ENCODE measurements at places on chromosomes 2 and 18.

DNA sequence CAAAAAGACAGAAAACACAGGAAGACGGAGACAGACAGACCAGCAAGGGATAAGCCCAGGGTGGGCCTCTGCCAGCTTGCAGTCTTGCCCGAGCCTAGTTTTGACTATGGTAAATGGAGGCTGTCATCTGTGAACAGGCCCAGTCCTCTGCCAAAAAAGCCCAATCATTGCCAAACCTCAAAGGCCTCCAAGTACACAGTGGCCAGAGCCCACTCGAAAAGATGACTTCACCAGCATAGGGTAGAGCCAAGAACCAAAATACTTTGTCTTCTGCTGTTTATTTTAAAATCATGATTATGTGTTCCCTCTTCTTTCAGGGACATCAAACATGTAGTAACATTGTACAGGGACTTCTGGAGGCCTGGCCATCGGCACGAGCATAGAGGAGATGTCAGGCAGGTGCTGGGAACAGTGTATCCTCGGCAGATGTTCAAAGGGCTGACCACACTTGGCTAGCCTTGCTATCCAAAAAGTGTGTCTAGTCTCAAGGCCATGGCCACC lies 66.0 kb downstream of the TTC32 start:
- DNase-seq: no peak

DNA sequence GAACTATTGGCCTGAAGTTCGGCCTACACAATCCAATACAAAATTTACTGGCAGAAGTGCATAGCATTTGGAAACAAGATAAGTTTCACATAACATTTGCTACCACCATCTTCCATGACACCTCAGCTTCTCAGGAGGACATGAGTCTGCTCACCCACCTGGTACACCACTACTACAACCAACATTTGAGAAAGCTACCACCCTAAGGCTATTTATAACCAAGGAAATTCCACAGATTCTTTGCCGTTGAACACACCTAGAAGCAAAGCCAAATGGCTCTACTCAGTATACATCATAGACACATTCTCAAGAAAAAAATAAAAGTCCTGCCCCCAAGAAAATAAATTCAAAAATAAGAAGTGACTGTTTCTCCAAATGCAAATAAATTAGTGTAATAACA lies 145.3 kb downstream of the SPAG16 start:
- DNase-seq: no peak

DNA sequence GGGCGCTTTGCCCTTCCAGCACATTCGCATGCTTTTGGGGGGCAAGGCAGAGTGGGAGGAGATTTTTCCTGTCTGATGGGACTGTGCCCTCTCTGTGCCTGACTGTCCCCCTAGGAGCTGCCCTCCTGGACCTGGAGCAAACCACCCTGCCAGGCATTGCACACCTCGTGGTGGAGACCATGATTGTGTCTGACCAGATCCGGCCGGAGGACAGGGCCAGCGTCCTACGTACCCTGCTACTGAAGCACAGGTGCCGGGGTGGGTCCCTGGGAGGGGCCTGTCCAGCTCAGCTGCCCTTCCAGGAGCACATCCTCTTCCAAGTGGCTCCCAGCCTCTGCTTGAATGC lies 5.3 kb downstream of the SLC4A3 start:
- no peak for DNase-seq

- DNase-seq: no peak
Measured at GRCh38 chr2:232320443-232320803, 58.1 kb upstream of the ALPP start.

DNA sequence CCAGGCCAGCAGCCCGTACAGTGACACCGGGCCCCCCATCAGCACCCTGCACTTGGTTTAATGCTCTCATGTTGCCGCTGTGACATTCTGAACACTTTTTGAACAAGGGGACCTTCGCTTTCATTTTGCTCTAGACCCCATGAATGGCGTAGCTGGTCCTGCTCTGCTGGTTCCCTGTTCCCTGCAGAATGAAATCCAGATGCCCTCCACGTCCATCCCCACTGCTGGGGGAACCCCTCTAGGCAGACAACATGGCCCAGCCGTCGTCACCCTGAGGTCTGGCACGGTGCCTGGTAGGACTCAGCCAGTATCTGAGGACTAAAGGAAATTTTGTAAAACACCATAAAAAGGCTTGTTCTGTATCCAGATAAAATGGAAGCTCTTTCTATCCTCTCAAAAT lies 128.6 kb downstream of the KCTD1 start:
- DNase-seq: no peak

- DNase-seq: no peak
Measured at GRCh38 chr2:152005607-152006006, 93.2 kb downstream of the CACNB4 start.

DNA sequence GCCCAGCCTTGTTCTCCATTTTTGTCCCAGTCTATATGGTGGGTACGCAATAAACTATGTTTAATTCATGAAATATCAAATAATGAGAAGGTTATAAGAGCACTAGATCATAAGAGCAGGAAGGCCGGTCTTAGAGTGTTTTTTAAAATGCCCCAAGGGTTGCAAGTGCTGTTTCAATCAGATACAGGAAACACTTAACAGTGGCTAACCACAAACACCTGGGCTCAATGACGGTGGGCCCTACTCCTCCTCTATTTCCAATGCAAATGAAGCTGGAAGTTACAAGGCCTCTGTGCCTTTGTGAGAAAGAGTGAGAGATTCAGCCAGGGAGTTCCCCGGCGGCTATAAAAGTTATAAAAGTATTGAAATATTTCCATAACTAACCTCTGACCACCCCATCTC lies 18.9 kb upstream of the WDR33 start:
- DNase-seq: no peak

DNA sequence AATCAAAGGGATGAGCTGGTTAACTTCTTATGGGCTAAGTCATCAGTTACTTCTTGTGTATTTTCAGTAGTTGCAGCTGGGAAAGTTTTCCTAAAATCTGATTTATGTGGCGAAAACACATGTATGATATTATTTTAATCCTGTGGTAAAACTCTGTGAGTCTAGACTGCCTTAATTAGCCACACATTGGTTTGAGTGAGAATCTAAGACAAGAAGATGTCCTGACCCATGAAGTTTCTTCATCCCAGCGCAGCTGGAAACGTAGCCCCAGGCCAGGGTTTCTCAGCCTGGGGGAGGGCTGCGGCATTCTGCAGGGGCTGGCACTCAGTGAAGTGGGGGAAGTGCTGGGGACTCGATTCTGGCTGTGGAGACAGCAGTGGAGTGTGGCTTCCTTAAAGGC lies 44.7 kb upstream of the INHBB start:
- DNase-seq: no peak

GRCh38 chr2:217437290-217437870 lies 565.4 kb downstream of the TNS1 start:
- DNase-seq: no peak

- no peak for DNase-seq
Measured at GRCh38 chr2:68059784-68060525, 2.8 kb downstream of the C1D start.

DNA sequence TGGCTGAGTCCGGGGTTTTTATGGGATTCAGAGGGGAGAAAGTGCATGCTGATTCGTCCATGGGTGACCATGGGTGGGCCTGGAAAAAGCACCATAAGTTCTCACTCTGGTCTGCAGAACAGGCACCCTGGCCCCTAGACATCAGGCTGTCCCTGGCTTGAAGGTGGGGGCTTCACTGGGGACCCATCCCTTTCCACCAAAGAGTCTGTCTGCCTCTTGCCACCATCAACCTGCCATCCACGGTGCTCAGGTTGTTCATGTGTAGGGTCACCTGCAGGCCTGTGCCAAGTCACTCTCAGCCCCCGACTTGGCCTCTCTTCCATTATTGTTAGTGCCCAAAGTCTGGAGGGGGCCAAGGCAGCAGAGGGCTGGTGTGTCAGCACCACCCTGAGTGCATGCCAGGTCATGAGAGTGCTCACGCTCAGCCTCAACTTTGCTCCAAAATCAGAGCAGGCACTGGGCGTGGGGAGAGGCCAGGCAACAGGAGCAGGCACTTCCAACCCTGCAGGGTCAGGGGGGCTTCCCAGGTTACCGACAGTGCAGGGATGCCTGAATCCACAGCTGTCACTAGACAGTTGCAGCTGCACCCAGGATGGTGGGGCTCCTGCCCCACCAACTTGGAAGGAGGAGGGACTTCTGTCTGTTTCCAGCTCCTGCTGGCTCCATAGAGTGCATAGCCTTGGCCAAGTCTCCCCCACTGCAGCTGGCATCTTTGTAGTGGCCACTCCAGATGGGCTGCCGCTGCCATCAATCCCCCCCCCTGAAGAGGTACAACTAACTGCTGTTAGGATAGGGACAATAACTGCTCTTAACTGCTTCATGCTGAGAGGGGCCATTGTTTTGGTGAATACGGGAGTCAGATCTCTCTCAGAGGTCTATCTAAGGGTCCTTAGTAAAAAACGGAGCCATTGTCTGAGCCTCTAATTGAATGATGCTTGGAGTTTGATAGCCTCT lies 209.3 kb downstream of the AKAIN1 start:
- no peak for DNase-seq

GRCh38 chr2:174610243-174610995 lies 12.8 kb upstream of the WIPF1 start:
- no peak for DNase-seq

- DNase-seq: no peak
Measured at GRCh38 chr18:12301263-12302005, 6.6 kb upstream of the TUBB6 start.

DNA sequence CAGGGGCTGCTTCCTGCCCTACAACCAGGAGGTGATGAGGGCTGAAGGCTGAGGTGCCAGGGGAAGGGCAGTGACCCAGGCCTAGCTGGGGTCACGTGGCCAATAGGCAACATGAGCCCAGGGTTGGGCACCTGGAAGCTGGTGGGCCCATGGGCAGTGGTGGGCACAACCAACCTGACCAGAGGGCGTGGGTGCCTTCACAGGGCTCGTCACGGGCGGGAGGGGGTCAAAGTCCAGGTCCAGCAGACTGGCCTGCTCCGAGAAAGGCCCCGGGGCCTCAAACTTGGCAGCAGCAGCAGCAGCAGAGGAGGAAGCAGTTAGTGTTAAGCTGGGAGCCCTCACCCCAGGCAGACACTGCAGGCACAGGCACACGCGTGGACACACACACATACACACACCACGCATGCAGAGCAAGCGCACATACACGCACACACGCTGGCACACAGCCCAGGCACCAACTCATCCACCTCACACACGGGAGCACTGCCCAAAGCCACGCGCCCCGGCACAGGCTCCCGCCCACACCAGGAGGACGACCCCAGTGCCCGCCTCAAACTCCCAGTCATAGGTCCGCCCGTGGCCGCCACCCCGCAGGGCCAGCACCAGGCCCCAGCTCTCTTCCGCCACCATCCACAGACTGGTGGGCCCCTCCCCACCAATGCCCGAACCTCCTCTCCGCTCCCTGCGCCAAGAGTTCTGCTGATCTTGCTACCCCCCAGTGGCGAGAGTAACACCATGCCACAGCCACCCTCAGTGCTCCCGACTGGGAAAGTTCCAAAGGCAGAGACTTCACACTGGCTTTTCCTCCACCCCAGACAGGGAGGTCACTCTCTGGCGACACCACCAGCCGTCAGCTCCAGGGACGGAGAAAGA lies 53.0 kb downstream of the BIN1 start:
- no peak for DNase-seq

GRCh38 chr2:85266146-85267041 lies 61.4 kb downstream of the TGOLN2 start:
- no peak for DNase-seq

GRCh38 chr2:169839954-169840746 lies 12.9 kb downstream of the UBR3 start:
- DNase-seq: no peak

DNA sequence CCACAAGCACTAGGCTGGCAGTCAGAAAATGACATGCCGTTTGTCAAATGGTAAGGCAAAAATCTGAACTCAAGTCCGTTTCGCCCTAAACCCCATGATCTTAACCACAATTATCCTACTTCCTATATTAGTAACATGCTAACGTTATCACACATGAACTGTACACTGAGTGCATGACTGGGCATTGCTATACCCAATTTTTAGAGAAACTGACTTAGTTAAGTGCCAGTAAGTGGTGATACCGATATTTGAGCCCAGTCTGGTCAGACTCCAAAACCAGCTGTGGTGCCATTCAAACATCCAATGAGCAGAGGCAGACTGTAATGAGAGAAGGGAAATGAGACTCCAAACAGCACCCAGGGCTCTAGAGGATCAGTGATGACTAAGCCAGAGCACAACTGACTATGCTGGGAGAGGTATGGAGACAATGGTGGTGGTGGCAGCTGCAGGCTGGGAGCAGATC lies 311.7 kb upstream of the PKDCC start:
- no peak for DNase-seq

- no peak for DNase-seq
Measured at GRCh38 chr2:54430649-54431048, 25.5 kb upstream of the SPTBN1 start.

GRCh38 chr2:36480636-36481035 lies 117.3 kb downstream of the FEZ2 start:
- no peak for DNase-seq

DNA sequence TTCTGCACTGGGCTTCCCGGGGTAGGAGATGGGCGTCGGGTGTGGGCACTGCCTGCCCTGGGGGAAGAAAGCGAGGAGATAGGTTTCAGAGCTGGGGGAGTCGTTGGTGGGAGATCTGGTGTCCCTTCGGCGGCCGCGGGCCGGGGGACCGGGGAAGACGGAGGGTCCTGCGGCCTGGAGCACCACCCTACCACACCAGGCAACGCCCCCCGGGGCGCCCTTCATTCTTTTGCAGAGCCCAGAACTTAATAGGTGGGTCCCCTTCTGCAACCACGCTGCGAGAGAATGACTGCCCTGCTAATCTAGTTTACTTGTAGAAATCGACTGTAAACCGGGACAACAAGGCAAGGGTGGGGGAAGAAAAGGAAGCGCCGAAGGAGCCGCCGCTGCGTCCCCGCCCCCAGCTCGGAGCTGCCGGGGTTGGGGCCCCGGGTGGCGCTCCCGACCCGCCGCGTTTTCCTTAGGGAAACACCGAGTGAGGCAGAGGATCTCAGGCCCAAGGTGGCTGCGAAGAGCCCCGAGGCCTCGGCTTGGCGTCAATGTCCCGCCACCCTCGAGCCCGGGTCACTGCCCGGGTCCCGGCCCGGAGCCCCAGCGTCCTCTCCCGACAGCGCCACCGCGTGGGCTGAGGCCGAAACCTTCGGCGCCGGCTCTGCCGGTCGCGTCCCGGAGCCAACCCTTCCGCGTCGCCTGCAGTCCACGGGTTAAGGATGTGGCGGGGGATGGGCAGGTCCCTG lies 5.4 kb upstream of the SATB2 start:
- no peak for DNase-seq

GRCh38 chr18:33355263-33355662 lies 85.3 kb downstream of the CCDC178 start:
- DNase-seq: no peak

DNA sequence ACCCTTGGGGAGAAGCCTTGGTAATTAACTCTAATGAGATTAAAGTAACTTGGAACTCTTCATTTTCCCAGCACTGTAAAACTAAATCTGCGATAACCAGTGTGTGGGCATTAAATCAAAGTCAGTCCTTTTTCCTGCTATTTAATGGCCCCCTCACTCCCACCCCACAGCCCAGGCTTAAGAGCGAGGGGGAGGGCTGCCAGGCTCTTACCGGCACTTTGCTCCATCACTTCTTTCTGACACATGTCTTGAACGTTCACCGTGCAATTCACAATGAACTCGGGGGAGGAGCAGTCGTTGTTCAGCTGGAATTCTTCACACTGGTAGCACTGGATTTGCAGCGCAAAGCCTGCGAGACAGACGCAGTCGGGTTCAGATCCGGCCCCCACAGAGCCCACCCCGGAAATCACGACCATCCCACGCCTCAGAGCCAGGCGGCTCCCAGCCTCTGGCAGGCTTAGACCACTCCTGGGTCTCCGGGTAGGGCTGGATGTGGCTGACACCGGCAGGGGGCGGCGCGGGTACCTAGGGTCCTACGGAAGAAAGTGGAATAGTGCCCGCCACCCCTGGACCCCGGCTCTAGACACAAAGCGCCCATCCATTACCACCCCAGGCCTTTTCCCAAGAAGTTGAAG lies 1.7 kb downstream of the LYPD1 start:
- DNase-seq: no peak

Measured in cortex of kidney (tissue), 1 donor.